Putamen (tissue), 1 donor: ENCODE measurements at places on chromosomes 5 and 9.

DNA sequence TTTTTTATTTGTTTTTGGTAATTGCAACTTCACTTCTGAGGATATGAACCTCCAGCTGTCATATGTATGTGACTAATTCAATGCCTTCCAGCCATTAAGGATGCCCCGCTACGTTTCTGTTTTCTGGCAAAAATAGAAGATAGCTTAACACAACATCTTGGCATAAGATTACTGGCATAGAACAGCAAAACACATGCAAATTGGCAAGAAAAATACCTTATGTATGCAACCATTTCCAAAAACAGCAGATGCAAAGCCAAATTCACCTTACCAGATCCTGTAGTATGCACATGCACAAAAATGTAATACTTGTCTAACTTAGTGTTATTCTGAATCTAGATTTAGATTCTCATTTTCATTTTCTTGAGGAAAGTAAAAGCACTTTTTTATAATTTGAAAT, 461.1 kb upstream of the CYLC2 start:
- DNase-seq = no peak

GRCh38 chr9:95834281-95834907, 41.1 kb upstream of the ERCC6L2 start:
- no peak for DNase-seq

DNA sequence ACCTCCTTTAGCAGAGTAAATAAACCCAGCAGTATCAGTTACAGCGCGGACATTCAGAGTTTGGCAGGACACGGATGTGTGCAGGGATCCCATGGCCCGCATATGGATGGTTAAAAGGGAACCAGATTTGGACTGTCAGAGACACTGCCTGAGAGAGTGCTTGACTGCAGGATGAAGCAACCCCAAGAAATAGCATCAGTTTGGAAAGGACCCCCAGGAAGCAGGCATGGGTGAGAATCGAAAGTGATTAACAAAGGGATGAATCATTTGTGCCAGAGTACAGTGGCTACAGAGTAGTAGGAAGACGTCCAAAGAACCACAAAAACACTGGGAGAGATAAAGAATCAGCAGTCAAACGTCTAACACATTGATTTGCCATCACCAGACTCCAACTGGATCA, 5.5 kb downstream of the C7 start:
- no peak for DNase-seq

GRCh38 chr9:78865737-78866136, 568.8 kb downstream of the PSAT1 start:
- DNase-seq = peak; percentile 10

GRCh38 chr9:115264313-115264712, 146.4 kb upstream of the TNC start:
- no peak for DNase-seq
